ENCODE measurements at places on chromosomes 13 and 19. TPM values are rescaled to one million over a fixed set of nuclear protein-coding genes. Genes with fewer than 3 reads are reported as not detected.

DNA sequence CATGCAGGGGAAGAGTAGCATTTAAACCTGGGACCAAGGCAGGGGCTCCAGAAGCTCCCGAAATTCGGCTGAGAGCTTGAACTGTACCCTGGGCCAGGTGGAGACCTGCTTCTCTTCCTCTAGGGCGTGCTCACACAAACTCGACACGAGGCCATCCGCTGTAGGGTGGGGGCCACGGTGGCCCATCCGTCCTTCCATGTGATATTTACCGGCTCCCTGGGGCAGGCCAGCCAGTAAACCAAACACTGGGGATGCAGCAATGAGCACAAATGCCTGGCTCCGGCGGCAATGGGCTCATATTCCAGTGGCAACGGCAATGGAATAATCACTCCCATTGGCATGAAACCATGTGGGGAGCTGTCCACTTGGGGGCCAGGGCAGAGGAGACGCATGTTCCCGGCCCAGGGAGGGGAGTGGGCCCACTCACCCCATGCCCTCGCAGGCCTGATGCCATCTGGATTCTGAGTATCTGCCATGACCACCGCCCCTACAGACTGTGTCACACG, 10.8 kb downstream of the SH3GL1 start:
- H3K27ac ChIP-seq = peak overlapping the region; percentile 74
- no peak for DNase-seq
- no peaks in the 10 kb centered on the region for H3K27me3 ChIP-seq
- H3K4me1 ChIP-seq = peaks cover 99% of the 10 kb centered on the region
- H3K36me3 ChIP-seq = no peaks in the 10 kb centered on the region

- no peak overlapping the region for H3K4me3 ChIP-seq
- no peaks in the 10 kb centered on the region for H3K27me3 ChIP-seq
- H3K4me1 ChIP-seq = no peaks in the 10 kb centered on the region
- no peak overlapping the region for H3K27ac ChIP-seq
Measured at GRCh38 chr19:10661946-10662345, 7.8 kb downstream of the ILF3 start.

DNA sequence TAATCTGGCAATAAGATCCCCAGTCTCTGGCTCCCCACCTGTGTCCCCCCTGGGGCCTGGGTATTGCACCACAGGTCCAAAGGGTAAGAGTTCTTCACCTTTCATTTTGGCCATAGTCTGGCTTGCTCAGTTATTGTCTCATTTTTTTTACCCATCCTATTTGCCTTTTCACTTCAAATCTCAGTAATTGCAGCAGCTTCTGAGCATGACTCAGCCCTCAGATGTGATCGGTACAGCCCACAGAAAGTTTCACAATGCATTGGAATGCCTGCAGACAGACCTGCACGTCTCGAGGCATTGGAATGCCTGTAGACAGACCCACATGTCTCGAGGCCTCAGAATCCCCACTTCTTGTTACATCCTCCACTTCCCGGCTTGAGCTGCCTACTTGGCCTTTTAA, 173.6 kb downstream of the NUFIP1 start:
- H3K4me3 ChIP-seq = no peak overlapping the region
- H3K27ac ChIP-seq = no peak overlapping the region
- H3K27me3 ChIP-seq = no peaks in the 10 kb centered on the region
- H3K4me1 ChIP-seq = no peaks in the 10 kb centered on the region
- H3K36me3 ChIP-seq = no peaks in the 10 kb centered on the region
- DNase-seq = peak; percentile 22

GRCh38 chr19:35248310-35249145, at the start of gene LSR:
Gene LSR (plus strand): TSS chr19:35249002. CDS start chr19:35249023, 21 bp downstream.
- H3K36me3 ChIP-seq = no peaks in the 10 kb centered on the region
- peak within 1 kb of the TSS; percentile 53 for H3K4me3 ChIP-seq
- H3K4me1 ChIP-seq = no peaks in the 10 kb centered on the region
- peaks cover 45% of the 10 kb centered on the region for H3K27me3 ChIP-seq
- no peak for DNase-seq

- H3K27me3 ChIP-seq = no peaks in the 10 kb centered on the region
- no peak overlapping the region for H3K4me3 ChIP-seq
- no peak overlapping the region for H3K27ac ChIP-seq
- DNase-seq = no peak
- peaks cover 12% of the 10 kb centered on the region for H3K4me1 ChIP-seq
Measured at GRCh38 chr13:100533588-100534041, 55.0 kb downstream of the GGACT start.

- no peaks in the 10 kb centered on the region for H3K27me3 ChIP-seq
- no peak for DNase-seq
- H3K36me3 ChIP-seq = no peaks in the 10 kb centered on the region
- no peak overlapping the region for H3K27ac ChIP-seq
- no peak overlapping the region for H3K4me3 ChIP-seq
Measured at GRCh38 chr19:4891066-4891465, 11.6 kb downstream of the ARRDC5 start.

DNA sequence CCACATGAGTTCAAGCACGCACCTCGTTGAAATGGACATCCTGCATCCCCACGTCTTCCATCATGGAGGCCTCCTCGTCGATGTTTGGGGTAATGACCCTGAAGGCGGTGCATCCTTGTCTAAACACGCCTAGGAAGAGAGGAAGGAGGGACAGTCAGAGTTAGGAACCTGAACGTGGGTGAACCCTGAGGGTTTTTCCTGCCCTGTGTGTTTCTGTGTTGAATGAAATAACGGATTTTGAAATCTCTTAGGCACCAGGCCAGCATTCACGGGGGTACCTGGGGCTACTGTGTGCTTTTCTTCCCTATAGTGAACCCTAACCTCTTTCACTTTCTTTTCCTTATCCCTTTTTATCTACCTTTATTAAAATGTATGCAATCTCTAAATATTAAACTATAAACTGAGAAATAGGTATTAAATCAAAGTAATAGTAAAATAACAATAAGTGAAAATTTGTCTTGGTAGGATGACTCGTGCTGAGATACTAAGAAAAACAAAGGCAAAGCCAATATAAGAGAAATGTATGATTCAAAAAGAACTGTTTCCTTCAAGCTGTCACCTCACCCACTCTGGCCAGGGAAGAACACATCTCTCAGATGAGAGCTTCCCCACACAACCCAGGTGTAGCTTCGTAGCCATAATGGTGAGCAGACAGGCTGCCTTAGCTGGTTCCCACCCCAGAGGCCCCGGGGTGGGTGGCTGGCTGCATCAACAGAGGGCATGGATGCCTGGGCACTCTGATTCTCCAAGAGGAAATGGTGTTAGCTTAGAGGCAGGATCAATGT, 72.1 kb upstream of the SLC15A1 start:
- DNase-seq = no peak
- no peaks in the 10 kb centered on the region for H3K27me3 ChIP-seq
- no peak overlapping the region for H3K27ac ChIP-seq
- H3K4me3 ChIP-seq = no peak overlapping the region
- no peaks in the 10 kb centered on the region for H3K36me3 ChIP-seq

- no peaks in the 10 kb centered on the region for H3K27me3 ChIP-seq
- H3K4me1 ChIP-seq = no peaks in the 10 kb centered on the region
- H3K4me3 ChIP-seq = no peak overlapping the region
- DNase-seq = no peak
- no peaks in the 10 kb centered on the region for H3K36me3 ChIP-seq
- H3K27ac ChIP-seq = no peak overlapping the region
Measured at GRCh38 chr13:86846501-86846900, 824.7 kb upstream of the SLITRK5 start.

DNA sequence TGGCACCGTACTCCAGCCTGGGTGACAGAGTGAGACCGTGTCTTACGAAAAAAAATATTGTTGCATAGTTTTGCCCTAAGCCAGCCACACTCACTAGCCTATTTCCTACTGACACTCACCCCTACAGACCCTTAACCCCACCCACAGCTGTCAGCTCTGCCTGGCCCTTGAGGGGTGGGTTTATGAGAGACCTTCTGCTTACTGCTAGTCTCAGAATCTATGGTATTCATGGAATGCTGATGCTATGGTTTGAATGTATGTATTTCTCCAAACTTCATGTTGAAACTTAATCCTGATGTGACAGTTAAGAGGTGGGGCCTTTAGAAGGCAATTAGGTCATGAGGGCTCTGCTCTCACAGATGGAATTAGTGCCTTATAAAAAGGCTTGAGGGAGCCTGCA, 79.2 kb upstream of the LRCH1 start:
- DNase-seq = no peak
- H3K4me3 ChIP-seq = no peak overlapping the region
- no peak overlapping the region for H3K27ac ChIP-seq
- no peaks in the 10 kb centered on the region for H3K27me3 ChIP-seq
- H3K36me3 ChIP-seq = no peaks in the 10 kb centered on the region

DNA sequence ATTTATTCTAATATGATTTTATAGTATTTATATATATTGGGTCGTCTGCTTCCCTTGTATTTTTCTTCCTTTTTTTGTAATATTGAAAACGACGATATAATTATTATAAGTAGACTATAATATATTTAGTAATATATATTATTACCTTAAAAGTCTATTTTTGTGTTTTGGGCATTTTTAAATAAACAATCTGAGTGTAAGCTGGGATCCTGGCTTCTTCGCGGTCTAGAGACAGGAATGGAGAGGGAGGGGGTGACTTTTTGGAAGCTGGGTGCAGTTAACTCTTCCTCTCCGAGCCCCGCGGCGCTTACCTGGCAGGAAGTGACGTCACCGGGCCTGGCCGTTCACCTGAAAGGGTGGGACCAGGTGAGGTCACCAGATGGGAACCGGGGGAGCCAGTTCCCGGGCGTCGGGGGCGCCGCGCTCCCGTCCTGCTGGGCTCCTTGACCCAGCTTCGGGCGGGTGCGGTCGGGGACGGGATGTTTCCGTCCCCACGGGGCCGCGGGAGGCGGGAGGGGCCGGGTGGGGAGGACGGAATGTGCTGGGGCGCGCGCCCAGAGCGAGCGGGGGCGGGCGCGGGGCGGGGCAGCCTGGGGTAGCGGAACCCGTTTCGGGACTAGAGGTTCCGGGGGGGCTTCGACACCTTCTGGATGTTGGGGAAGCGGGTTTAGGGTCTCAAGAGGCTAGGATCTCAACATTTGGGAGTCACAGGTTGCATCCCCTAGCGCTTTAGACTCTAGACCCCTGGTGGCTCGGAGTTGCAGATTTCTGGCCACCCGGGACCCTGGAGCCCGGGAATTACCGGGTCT, 2.8 kb downstream of the ZFP36 start:
- H3K27me3 ChIP-seq = peaks cover 3% of the 10 kb centered on the region
- DNase-seq = peak; percentile 91
- peak overlapping the region; percentile 66 for H3K4me3 ChIP-seq
- peaks cover 44% of the 10 kb centered on the region for H3K4me1 ChIP-seq

DNA sequence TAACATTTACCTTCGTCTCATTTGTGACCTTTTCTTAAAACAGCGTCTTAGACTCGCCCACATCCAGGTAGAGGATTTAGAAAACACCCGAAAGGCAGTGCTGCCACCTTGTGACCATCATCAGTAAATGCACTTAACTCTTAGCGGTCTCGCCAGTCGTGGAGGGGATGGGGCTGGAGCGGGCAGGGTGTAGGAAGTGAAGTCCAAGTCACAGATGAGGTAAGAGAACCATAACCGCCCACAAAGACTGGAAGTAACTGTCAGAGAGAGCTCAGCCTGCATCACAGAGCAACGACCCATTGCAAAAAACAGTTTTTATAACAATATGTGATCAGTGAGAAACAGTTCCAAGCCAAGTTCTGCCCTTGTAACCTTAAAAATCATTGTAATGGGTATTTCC, 10.7 kb upstream of the CEACAM3 start:
- H3K36me3 ChIP-seq = no peaks in the 10 kb centered on the region
- H3K27me3 ChIP-seq = peaks cover 43% of the 10 kb centered on the region
- H3K4me3 ChIP-seq = no peak overlapping the region
- peaks cover 9% of the 10 kb centered on the region for H3K4me1 ChIP-seq
- H3K27ac ChIP-seq = no peak overlapping the region

GRCh38 chr19:10228393-10228792, 2.7 kb downstream of the S1PR2 start:
- H3K4me1 ChIP-seq = no peaks in the 10 kb centered on the region
- H3K27me3 ChIP-seq = no peaks in the 10 kb centered on the region
- H3K4me3 ChIP-seq = no peak overlapping the region
- H3K27ac ChIP-seq = peak overlapping the region; percentile 95
- no peak for DNase-seq
- no peaks in the 10 kb centered on the region for H3K36me3 ChIP-seq

DNA sequence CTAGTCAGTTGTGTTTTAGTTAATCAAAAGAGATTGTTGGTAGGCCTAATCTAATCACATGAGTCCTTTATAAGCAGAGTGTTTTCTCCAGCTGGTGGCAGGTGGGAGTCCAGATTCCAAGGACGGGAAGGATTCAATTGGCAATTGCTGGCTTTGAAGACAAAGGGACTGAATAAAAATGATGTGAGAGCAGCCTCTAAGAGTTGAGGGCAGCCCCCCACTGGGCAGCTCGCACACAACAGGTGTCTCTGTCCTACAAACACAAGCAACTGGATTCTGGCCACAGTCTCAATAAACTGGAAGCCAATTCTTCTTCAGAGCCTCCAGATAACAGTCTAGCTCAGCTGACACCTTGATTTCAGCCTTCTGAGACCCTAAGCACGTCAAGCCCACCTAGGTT, 915.2 kb downstream of the PCDH9 start:
- H3K27me3 ChIP-seq = no peaks in the 10 kb centered on the region
- H3K27ac ChIP-seq = no peak overlapping the region
- H3K36me3 ChIP-seq = no peaks in the 10 kb centered on the region
- no peak overlapping the region for H3K4me3 ChIP-seq
- no peaks in the 10 kb centered on the region for H3K4me1 ChIP-seq
- no peak for DNase-seq

GRCh38 chr19:38063928-38064327, 156.9 kb downstream of the SIPA1L3 start:
- H3K4me3 ChIP-seq = no peak overlapping the region
- H3K27ac ChIP-seq = peak overlapping the region; percentile 56
- H3K36me3 ChIP-seq = no peaks in the 10 kb centered on the region
- DNase-seq = no peak
- no peaks in the 10 kb centered on the region for H3K4me1 ChIP-seq

- no peak overlapping the region for H3K27ac ChIP-seq
- no peak for DNase-seq
- H3K36me3 ChIP-seq = no peaks in the 10 kb centered on the region
- H3K4me3 ChIP-seq = no peak overlapping the region
- H3K4me1 ChIP-seq = peaks cover 27% of the 10 kb centered on the region
Measured at GRCh38 chr13:98026457-98026857, 73.0 kb downstream of the IPO5 start.

GRCh38 chr19:42433503-42434260, 6.5 kb upstream of the LIPE start:
- H3K36me3 ChIP-seq = no peaks in the 10 kb centered on the region
- H3K27ac ChIP-seq = no peak overlapping the region
- peak; percentile 90 for DNase-seq
- H3K27me3 ChIP-seq = no peaks in the 10 kb centered on the region

- peak; percentile 57 for DNase-seq
- H3K4me3 ChIP-seq = peak overlapping the region; percentile 21
- H3K36me3 ChIP-seq = no peaks in the 10 kb centered on the region
- peak overlapping the region; percentile 99 for H3K27ac ChIP-seq
Measured at GRCh38 chr19:39398297-39398864, 7.2 kb downstream of the MED29 start.

- H3K27me3 ChIP-seq = no peaks in the 10 kb centered on the region
- no peaks in the 10 kb centered on the region for H3K36me3 ChIP-seq
- DNase-seq = no peak
- peak overlapping the region; percentile 91 for H3K27ac ChIP-seq
- H3K4me1 ChIP-seq = peaks cover 17% of the 10 kb centered on the region
Measured at GRCh38 chr19:37218592-37218935, 550 bp downstream of the ZNF383 start.

- H3K36me3 ChIP-seq = no peaks in the 10 kb centered on the region
- DNase-seq = no peak
- peak overlapping the region; percentile 7 for H3K27ac ChIP-seq
- no peaks in the 10 kb centered on the region for H3K27me3 ChIP-seq
- no peak overlapping the region for H3K4me3 ChIP-seq
- peaks cover 61% of the 10 kb centered on the region for H3K4me1 ChIP-seq
Measured at GRCh38 chr13:33217256-33217655, 68.3 kb downstream of the STARD13 start.

Gene RNF225
- not detected for total RNA-seq

Gene HIPK4
- total RNA-seq = 0.60 TPM

Gene IGSF23
- total RNA-seq = not detected

Gene CGB3
- not detected for total RNA-seq

Gene ZNF154
- 1.2 TPM for total RNA-seq

Gene GAPDHS
- not detected for total RNA-seq
